ENCODE measurements at places on chromosomes 5 and 9.

DNA sequence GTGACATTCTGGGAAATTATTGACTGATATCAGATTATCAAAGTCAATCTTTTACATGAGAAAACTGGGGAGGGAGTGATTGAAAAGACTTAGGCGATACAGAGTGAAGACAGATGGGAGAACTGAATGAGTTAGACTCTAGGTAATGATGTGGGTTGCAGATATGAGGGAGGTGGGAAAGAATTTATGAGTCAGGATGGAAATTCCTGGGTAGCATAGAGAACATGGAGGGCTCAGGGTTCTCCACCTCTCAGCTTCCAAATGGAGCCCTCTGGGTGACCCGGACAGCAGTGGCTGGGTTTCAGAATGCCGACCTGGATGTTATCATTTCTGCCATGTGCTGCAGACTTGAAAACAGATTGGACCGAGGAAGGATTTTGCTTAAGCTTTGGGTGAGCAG, 75.4 kb upstream of the SHB start:
- H3K27me3 ChIP-seq = no peaks in the 10 kb centered on the region
- H3K4me1 ChIP-seq = no peaks in the 10 kb centered on the region
- no peaks in the 10 kb centered on the region for H3K36me3 ChIP-seq
- no peak overlapping the region for H3K4me3 ChIP-seq

DNA sequence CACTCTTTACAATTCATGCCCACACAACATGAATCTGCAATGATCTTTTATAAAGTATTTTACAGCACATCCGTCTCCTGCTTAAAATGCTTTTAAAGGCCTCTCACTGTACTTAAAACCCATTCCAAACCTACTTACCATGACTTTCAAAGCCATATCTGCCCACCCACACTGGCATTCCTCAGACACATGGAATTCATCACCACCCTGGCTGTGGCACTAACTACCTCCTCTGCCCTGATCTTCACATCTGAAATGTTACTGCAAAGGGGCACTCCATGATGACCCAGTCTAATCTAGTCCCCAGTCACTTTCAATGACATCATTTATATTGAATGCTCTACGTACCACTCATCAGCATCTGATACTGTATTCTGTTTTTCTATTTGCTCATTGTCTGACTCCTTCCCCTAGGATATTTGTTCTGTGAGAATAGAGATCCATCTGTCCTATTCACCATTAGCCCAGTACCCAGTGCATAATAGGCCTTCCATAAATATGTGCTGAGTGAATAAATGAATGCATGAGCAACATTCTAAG, 193.2 kb upstream of the KIF2A start:
- no peak overlapping the region for H3K4me3 ChIP-seq
- no peaks in the 10 kb centered on the region for H3K4me1 ChIP-seq
- no peak for DNase-seq
- H3K27ac ChIP-seq = no peak overlapping the region
- H3K27me3 ChIP-seq = peaks cover 10% of the 10 kb centered on the region
- no peaks in the 10 kb centered on the region for H3K36me3 ChIP-seq

DNA sequence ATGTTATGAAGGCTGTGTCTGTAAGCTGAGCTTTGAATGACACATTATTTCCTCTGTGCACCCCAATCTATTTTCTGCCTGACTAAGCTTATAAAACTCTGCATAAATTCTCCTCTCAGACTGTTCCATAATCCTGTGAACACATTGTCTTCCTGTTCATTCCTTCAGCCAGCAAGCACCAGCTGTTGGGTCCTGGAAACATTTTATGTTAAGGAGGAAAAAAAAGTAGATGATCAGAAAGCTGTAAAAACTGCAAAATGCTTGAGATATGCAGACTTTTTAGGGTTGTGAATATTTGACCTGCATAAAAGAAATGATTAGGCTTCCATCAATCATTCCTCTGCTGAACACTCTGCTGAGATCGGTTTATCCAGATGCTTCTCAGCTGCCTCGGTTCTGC, 1246.0 kb upstream of the DMAC1 start:
- no peaks in the 10 kb centered on the region for H3K4me1 ChIP-seq
- no peak overlapping the region for H3K4me3 ChIP-seq
- no peaks in the 10 kb centered on the region for H3K36me3 ChIP-seq

DNA sequence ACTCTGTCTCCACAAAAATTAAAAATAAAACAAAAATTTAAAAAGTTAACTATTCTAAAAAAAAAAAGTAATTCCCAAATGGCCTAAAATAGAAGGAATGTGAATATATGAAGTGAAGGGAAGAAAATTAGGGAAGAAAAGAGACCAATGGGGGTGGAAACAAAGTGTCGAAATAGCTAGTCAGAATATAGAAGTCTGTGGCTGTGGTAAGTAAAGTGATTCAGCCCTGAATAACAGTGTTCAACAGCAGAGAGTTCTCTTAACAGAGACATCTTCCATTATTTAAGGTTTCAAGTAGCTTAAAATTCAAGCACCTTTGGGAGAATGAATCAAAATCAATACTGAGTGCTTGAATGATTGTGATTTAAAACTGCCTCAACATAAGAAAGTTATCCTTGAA, 51.7 kb downstream of the LPAR1 start:
- no peak overlapping the region for H3K4me3 ChIP-seq
- H3K36me3 ChIP-seq = no peaks in the 10 kb centered on the region
- H3K27ac ChIP-seq = no peak overlapping the region
- DNase-seq = no peak
- no peaks in the 10 kb centered on the region for H3K4me1 ChIP-seq
- H3K27me3 ChIP-seq = no peaks in the 10 kb centered on the region

- no peak overlapping the region for H3K27ac ChIP-seq
- H3K36me3 ChIP-seq = no peaks in the 10 kb centered on the region
- DNase-seq = no peak
- no peaks in the 10 kb centered on the region for H3K27me3 ChIP-seq
Measured at GRCh38 chr9:38687992-38688391, 31.9 kb downstream of the FAM240B start.

GRCh38 chr5:85452322-85453025, 1067.8 kb upstream of the EDIL3 start:
- no peak for DNase-seq
- no peaks in the 10 kb centered on the region for H3K4me1 ChIP-seq
- H3K27me3 ChIP-seq = no peaks in the 10 kb centered on the region
- H3K4me3 ChIP-seq = no peak overlapping the region
- H3K27ac ChIP-seq = no peak overlapping the region

DNA sequence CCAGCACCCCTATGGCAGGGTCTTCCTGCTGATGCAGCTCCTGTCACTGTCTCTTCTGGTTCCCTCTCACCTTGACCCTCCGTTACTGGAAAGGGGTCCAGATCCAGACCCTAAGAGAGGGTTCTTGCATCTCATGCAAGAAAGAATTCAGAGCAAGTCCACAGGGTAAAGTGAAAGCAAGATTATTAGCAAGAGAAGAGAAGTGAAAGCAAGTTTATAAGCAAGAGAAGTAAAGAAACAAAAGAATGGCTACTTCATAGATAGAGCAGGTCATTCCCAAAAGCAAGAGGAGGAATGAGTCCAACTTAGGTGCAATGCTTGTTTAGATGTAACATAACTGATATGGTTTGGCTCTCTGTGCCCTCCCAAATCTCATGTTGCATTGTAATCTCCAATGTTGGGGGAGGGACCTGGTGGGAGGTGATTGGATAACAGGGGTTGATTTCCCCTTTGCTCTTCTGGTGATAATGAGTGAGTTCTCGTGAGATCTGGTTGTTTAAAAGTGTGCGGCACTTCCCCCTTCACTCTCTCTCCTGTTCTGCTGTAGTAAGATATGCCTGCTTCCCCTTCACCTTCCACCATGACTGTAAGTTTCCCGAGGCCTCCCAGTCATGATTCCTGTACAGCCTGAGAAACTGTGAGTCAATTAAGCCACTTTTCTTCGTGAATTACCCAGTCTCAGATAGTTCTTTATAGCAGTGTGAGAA, 183.3 kb downstream of the MED10 start:
- no peak overlapping the region for H3K4me3 ChIP-seq
- H3K27ac ChIP-seq = no peak overlapping the region
- DNase-seq = no peak
- no peaks in the 10 kb centered on the region for H3K36me3 ChIP-seq
- H3K4me1 ChIP-seq = no peaks in the 10 kb centered on the region

GRCh38 chr5:127919006-127919796, 164.4 kb upstream of the SLC12A2 start:
- no peaks in the 10 kb centered on the region for H3K4me1 ChIP-seq
- no peaks in the 10 kb centered on the region for H3K36me3 ChIP-seq
- DNase-seq = no peak
- no peak overlapping the region for H3K4me3 ChIP-seq

DNA sequence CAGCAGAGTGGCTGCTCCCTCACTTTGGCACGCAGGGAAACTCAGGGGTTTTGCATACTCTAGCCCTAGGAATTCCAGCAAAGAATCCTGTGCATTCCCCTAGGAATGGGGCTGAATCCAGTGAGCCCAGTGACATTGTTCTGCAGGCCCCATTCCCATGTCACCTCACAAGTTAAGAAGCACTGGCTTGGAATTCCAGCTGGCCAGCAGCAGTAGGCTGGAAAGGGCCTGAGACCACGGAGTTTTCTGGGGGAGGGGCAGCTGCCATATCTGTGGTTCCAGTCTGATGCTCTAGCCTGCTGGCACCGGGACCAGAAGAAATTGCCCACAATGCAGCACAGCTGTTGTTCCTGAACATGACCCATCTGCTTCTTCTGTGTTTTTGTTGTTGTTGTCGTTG, 217.6 kb upstream of the DMRTA1 start:
- no peak for DNase-seq
- H3K27ac ChIP-seq = no peak overlapping the region
- H3K36me3 ChIP-seq = no peaks in the 10 kb centered on the region

GRCh38 chr5:60370508-60370907, 329.5 kb downstream of the DEPDC1B start:
- H3K4me3 ChIP-seq = no peak overlapping the region
- H3K4me1 ChIP-seq = no peaks in the 10 kb centered on the region
- H3K27ac ChIP-seq = no peak overlapping the region
- DNase-seq = no peak
- no peaks in the 10 kb centered on the region for H3K36me3 ChIP-seq
- H3K27me3 ChIP-seq = no peaks in the 10 kb centered on the region

DNA sequence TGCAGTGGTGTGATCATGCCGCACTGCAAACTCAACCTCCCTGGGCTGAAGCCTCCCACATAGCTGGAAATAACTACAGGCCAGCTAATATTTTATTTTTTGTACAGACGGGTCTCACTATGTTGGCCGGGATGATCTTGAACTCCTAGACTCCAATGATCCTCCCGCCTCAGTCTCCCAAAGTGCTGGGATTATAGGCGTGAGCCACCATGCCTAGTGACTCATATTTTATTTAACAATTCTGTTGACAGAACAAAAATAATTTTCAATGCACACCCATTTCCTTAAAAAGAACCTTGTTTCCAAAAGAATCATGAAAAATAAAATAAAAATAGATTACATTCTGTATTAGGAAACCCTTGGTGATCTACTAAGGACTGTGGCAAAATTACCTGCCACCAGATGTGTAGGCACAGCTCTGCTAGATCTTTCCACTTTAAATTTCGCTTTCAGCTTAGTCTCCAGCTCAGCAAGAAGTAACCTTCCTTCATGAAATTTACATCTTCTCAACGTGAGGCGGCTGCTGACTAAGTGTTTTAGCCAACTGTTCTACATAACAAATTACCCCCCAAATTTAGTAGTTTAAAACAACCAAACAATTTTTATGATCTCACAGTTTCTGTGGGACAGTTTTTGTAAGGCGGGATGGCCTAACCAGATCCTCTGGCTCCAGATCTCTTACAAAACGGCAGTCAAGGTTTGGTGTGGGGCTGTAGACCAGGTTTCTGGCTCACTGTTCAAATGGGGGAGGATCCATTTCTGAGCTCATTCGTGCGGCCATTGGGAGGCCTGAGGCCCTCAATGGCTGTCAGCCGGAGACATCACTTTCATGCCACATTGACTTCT, 32.6 kb upstream of the GOLPH3 start:
- no peaks in the 10 kb centered on the region for H3K36me3 ChIP-seq
- no peaks in the 10 kb centered on the region for H3K27me3 ChIP-seq
- no peak overlapping the region for H3K4me3 ChIP-seq
- H3K4me1 ChIP-seq = no peaks in the 10 kb centered on the region
- no peak overlapping the region for H3K27ac ChIP-seq

DNA sequence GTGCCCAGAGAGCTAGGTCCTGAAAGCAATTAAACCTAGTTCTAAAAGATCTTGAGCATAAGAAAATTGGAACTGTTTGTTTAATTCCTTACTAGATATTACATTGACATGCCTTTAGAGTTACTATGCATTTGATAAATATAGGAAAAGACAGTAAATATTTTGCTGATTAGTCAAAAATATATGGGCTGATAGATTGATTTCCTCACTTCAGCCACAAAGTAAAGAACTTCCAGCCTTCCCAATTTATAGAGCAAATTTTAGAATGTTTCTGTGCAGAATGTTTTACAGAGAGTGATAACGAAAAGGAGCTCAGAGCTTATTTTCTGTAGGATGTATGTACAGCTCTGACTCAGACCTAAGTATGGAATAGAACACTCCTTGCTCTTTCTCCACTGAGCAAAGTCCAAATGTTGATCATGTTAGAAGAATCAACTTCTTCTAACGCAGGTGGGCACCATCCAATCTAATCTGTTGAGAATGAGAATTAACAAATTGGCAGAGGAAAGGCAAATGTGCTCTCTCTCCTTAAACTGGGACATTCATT, 72.9 kb upstream of the PAM start:
- no peaks in the 10 kb centered on the region for H3K36me3 ChIP-seq
- no peak overlapping the region for H3K4me3 ChIP-seq
- no peaks in the 10 kb centered on the region for H3K4me1 ChIP-seq
- H3K27ac ChIP-seq = no peak overlapping the region
- H3K27me3 ChIP-seq = no peaks in the 10 kb centered on the region

GRCh38 chr5:154411338-154411737, 34.5 kb upstream of the SAP30L start:
- H3K4me1 ChIP-seq = no peaks in the 10 kb centered on the region
- DNase-seq = no peak
- no peak overlapping the region for H3K4me3 ChIP-seq

GRCh38 chr5:66642538-66642937, 46.3 kb downstream of the MAST4 start:
- no peaks in the 10 kb centered on the region for H3K27me3 ChIP-seq
- no peak overlapping the region for H3K4me3 ChIP-seq
- H3K27ac ChIP-seq = no peak overlapping the region
- no peaks in the 10 kb centered on the region for H3K36me3 ChIP-seq
- no peak for DNase-seq
- peaks cover 13% of the 10 kb centered on the region for H3K4me1 ChIP-seq

- H3K4me1 ChIP-seq = no peaks in the 10 kb centered on the region
- H3K4me3 ChIP-seq = no peak overlapping the region
- no peak overlapping the region for H3K27ac ChIP-seq
- H3K36me3 ChIP-seq = no peaks in the 10 kb centered on the region
Measured at GRCh38 chr5:93497096-93497495, 83.9 kb downstream of the NR2F1-AS1 start.
